Thyroid gland (tissue), 4 donors: ENCODE measurements at places on chromosomes 6 and 20. TPM values are rescaled to one million over a fixed set of nuclear protein-coding genes. Genes with fewer than 3 reads are reported as not detected.

CD83 gene
- 3.5 TPM for total RNA-seq

TUBB2B gene
- 6.1 TPM for total RNA-seq

DNA sequence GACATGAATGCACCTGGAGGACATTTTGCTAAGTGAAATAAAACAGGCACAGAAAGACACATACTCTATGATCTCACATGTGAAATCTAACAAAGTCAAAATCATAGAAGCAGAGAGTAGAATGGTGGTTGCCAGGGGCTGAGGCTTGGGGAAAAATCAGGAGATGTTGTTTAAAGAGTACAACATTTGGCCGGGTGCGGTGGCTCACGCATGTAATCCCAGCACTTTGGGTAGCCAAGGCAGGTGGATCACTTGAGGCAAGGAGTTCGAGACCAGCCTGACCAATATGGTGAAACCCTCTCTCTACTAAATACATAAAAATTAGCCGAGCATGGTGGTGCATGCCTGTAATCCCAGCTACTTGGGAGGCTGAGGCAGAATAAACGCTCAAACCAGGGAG lies 26.0 kb upstream of the LOC128125822 start:
- no peaks in the 10 kb centered on the region for H3K4me1 ChIP-seq
- DNase-seq, result no peak
- no peak overlapping the region for H3K27ac ChIP-seq
- no peaks in the 10 kb centered on the region for H3K36me3 ChIP-seq
- no peak overlapping the region for H3K4me3 ChIP-seq
- H3K27me3 ChIP-seq, result no peaks in the 10 kb centered on the region

DNA sequence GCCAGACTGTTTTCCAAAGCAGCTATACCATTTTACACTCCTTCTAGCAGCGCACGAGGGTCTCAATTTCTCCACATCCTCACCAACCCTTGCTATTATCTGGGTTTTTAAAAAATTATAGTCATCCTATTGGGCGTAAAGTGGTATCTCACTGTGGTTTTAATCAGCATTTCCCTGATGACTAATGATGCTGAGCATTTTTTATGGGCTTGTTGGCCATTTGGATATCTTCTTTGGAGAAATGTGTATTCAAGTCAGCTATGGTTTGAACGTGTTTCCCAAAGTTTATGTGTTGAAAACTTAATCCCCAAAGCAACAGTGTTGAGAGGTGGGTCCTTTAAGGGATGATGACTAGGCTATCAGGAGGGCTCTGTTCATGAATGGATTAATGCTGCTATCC lies 6.7 kb downstream of the MCUR1 start:
- H3K27me3 ChIP-seq, result no peaks in the 10 kb centered on the region
- no peak for DNase-seq
- no peak overlapping the region for H3K4me3 ChIP-seq
- no peaks in the 10 kb centered on the region for H3K36me3 ChIP-seq

DNA sequence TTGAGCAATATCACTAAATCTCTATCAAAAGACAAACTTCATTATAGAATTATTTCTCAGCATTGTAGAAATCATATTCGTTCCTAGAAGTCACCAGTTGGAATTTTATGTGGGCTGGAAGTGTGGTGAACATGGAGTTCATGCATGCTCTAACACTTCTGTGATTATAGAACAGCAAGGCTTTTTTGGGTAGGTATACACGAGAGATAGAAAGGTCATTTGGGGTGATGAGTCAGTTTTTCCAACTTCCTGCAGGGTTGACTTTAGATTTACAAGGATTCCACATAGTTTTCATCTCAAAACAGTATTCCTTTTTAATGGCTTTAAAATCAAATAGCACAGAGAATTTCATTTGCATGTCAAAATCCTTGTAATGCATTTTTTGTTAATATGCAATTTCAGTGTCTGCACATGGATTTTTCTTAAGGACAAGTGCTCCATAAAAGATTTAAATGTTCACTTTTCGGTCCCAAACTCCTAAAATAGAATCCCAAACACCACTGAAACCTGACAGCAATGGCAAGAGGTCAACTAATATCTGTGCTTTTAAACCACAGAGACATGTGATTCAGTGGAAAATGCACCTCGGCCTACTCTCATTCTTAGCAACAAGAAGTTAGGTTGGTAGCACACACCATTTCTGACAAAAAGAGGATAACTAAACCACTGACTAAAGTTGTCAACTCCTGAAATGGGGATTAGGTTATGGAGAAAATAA lies 211.0 kb downstream of the MOXD1 start:
- H3K27me3 ChIP-seq, result no peaks in the 10 kb centered on the region
- no peak for DNase-seq
- H3K4me3 ChIP-seq, result no peak overlapping the region
- no peaks in the 10 kb centered on the region for H3K4me1 ChIP-seq
- no peak overlapping the region for H3K27ac ChIP-seq
